Urinary bladder (tissue), 4 donors: ENCODE measurements at places on chromosomes 13 and 19.

- DNase-seq: no peak
Measured at GRCh38 chr19:47324502-47324901, 7.5 kb upstream of the C5AR2 start.

GRCh38 chr13:93409001-93409400, 182.4 kb downstream of the GPC6 start:
- no peak for DNase-seq

- no peak for DNase-seq
Measured at GRCh38 chr19:54160854-54161253, 1.3 kb upstream of the LENG1 start.

- DNase-seq: no peak
Measured at GRCh38 chr19:3210347-3211017, 14.0 kb upstream of the CELF5 start.

- DNase-seq: no peak
Measured at GRCh38 chr19:3010871-3011270, 18.2 kb downstream of the TLE2 start.

DNA sequence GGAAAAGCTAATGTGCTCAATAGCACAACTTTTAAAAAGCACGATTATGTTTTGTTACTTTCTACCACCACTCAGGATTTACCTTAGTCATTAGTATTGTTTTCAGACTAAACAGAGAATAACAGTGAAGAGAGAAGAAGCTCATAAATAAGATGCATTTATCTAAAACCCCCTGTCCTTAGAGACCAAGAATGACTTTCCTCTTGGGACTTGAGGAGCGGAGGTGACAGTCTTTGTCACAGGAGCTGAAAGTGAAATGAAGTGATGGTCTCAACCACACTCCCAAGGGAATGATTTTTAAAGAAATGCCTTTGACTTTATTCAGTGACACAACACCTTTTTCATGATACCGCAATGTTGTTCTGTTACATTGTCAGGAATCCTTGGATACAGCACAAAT, 190.6 kb upstream of the NBEA start:
- DNase-seq: no peak

GRCh38 chr13:42878721-42879120, 97.3 kb downstream of the FAM216B start:
- DNase-seq: no peak

GRCh38 chr19:41530761-41531301, 45.1 kb upstream of the CEACAM21 start:
- DNase-seq: no peak

DNA sequence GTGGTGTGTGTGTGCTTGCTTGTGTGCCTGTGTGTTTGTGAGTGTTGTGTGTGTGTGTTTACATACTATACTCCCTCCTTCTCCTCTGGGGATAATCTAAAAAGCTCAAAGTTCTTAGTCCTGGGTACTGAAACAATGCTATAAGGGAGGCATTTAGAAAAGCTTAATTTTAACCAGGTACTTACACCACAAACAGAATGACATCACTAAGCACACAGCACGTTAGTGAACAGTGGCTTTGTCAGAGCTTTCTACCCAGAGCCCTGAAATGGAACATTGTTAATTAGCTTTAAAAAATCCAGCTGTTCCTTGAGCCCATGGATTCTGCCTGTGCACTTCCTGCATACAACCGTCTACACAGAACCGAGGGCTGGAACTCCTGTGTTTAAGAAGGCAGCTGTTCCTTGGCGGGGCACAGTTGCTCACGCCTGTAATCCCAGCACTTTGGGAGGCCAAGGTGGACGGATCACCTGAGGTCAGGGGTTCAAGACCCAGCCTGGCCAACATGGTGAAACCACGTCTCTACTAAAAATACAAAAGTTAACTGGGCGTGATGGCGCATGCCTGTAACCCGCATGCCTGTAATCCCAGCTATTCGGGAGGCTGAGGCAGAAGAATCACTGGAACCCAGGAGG, 69.6 kb upstream of the RNF113B start:
- no peak for DNase-seq

- no peak for DNase-seq
Measured at GRCh38 chr19:18480006-18480691, 41.7 kb downstream of the ELL start.

- DNase-seq: no peak
Measured at GRCh38 chr19:9671655-9672054, 3.2 kb downstream of the ZNF562 start.

- no peak for DNase-seq
Measured at GRCh38 chr13:46320406-46320805, 66.6 kb downstream of the RUBCNL start.

DNA sequence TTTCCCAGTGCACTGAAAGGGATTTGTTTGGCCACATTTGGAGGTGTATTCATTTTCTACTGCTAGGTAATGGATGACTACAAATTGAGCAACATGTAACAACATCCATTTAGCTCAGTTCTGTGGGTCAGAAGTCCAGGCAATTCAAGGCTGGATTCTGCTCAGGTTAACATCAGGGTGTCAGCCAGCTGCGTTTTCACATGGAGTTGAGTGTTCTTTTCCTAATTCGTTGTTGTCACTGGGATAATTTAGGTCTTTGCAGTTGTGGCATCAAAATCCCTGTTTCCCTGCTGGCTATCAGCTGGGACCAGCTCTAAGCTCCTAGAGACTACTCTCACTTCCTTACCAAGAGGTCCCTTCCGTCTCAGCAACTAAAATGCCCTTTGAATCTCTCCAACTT, 25.4 kb downstream of the MIR17HG start:
- DNase-seq: no peak

- DNase-seq: no peak
Measured at GRCh38 chr13:112069845-112070251, 2.9 kb downstream of the SOX1 start.
